ENCODE measurements at places on chromosomes 1 and 21. TPM values are rescaled to one million over a fixed set of nuclear protein-coding genes. Genes with fewer than 3 reads are reported as not detected.

DNA sequence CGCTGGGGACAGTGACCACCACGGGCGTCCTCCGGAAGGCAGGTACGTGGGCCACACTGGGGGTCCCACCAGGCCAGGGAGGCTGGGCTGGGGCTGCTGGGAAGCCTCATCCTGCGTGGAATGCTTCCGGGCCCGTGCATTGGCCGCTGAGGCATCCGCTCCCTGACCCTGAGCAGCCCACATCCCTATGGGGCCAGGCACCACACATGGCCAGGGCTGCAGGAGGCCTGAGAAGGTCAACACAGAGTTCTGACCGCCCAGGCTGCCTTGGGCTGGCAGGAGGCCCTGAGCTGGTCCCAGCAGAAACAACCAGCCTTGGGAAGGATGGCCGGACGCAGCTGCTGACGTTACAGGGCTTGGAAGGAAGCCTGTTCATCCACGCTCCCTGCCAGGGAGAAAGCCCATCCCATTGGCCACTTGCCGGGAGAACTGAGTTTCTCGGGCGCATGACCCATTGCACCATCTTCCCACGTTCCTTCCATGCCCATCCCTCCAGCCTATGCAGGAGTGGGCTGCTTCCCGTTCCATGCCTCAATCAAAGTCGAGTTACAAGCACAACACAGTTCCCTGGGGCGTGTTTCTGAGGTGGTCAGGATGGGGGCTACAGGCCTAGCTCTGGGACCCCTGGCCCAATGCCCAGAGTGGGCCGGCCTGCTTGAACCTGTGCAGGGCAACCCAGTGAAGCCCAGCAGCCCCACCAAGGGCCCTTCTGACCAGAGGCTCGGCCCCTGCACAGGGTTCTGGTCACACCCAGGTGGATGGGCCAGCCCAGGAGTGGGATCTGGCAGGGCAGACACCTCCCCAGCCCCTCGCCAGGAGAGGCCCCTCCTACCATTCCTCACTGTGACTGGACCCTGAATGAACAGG is 31.7 kb downstream of the TRIM11 start:
- peak; percentile 57 for DNase-seq
- H3K36me3 ChIP-seq, result no peaks in the 10 kb centered on the region
- H3K4me3 ChIP-seq, result no peak overlapping the region
- peaks cover 7% of the 10 kb centered on the region for H3K27me3 ChIP-seq
- peak overlapping the region; percentile 24 for H3K27ac ChIP-seq

Gene LRRC71
- 5.3 TPM for total RNA-seq

GRCh38 chr1:119631433-119632102 is 16.5 kb downstream of the ZNF697 start:
- peak overlapping the region; percentile 43 for H3K4me3 ChIP-seq
- peaks cover 60% of the 10 kb centered on the region for H3K4me1 ChIP-seq
- peak overlapping the region; percentile 76 for H3K27ac ChIP-seq
- peak; percentile 84 for DNase-seq
- H3K36me3 ChIP-seq, result no peaks in the 10 kb centered on the region
- no peaks in the 10 kb centered on the region for H3K27me3 ChIP-seq

Gene HEYL
- total RNA-seq, result 10.4 TPM

GRCh38 chr1:218804014-218804785 is 369.5 kb upstream of the LYPLAL1 start:
- H3K4me1 ChIP-seq, result no peaks in the 10 kb centered on the region
- no peak for DNase-seq
- H3K36me3 ChIP-seq, result no peaks in the 10 kb centered on the region
- no peak overlapping the region for H3K27ac ChIP-seq
- H3K4me3 ChIP-seq, result no peak overlapping the region

DNA sequence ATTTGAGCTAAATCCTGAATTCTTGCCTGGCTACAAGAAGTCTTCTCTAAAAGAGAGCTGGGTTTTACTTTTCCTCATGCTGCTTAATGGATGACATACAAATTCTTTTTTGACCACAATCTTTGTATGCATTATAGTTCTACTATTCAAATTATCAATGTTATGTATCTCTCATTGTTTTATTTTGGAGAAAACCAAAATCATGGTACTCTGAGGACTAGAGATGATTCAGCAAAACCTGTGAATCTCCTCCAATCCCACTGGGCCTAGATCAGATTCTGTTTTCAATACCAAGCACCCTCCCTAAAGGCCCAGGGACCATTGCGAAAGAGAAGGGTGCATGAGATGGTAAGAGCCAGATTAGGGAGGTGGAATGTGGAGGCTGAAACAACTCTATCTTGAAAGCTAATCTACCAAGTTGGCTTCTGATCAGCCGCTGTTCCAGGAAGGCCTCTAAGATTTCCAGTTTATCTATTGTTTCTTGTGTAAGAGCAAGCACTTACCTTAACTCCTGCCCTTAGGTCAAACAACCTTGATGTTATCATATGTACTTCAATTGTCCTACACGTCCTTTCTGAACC is 547.2 kb downstream of the PLPP3 start:
- no peak overlapping the region for H3K27ac ChIP-seq
- no peaks in the 10 kb centered on the region for H3K36me3 ChIP-seq
- no peaks in the 10 kb centered on the region for H3K4me1 ChIP-seq
- H3K27me3 ChIP-seq, result no peaks in the 10 kb centered on the region

Gene FBXO2
- total RNA-seq, result 13.4 TPM

DNA sequence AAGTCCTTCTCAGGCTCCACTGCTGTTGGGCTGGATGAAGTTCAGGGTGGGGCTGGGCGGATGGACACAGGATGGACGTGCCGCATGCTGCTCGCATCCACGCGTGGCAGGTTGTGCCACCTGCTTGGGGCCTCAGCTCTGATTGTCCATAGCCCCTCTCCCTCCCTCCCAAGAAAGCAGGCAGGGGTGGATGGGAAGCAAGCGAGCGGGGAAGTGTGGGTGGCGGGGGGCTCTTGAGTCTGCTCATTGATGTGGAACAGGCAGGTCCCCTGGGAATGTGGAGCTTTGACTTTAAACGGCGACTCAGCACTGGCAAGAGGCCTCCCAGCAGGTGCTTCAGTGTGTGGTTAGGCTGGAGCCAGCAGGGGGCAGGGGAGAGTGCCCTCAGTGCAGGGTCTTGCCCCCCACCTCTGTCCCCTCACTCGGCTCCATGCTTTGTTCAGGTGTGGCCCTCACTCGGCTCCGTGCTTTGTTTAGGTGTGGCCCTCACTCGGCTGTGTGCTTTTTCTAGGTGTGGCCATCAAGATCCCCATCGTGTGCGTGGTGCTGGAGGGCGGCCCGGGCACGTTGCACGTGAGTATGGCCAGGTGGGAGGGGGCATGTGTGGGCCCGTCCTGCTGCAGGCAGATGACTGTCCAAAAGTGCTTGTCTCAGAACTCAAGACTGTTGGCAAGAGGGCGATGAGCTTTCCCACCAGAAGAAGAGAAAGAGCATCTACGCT is 23.9 kb downstream of the TRPM2 start:
- no peak for DNase-seq
- H3K27ac ChIP-seq, result no peak overlapping the region
- H3K27me3 ChIP-seq, result peaks cover 4% of the 10 kb centered on the region
- no peaks in the 10 kb centered on the region for H3K36me3 ChIP-seq

- DNase-seq, result no peak
- H3K36me3 ChIP-seq, result peaks cover 95% of the 10 kb centered on the region
- H3K27ac ChIP-seq, result no peak overlapping the region
- peaks cover 15% of the 10 kb centered on the region for H3K4me1 ChIP-seq
- H3K4me3 ChIP-seq, result no peak overlapping the region
Measured at GRCh38 chr1:6545276-6546112, 8.8 kb downstream of the NOL9 start.

GRCh38 chr1:201396861-201397464 is 2.2 kb downstream of the LAD1 start:
- H3K27me3 ChIP-seq, result peaks cover 21% of the 10 kb centered on the region
- H3K4me3 ChIP-seq, result peak overlapping the region; percentile 8
- no peak overlapping the region for H3K27ac ChIP-seq
- no peaks in the 10 kb centered on the region for H3K36me3 ChIP-seq

Gene KCNT2
- total RNA-seq, result 3.7 TPM

GRCh38 chr1:32709075-32709474 is 6.5 kb upstream of the SYNC start:
- H3K4me3 ChIP-seq, result no peak overlapping the region
- DNase-seq, result no peak
- H3K4me1 ChIP-seq, result peaks cover 14% of the 10 kb centered on the region
- H3K36me3 ChIP-seq, result no peaks in the 10 kb centered on the region

- H3K4me1 ChIP-seq, result no peaks in the 10 kb centered on the region
- DNase-seq, result no peak
Measured at GRCh38 chr1:5297180-5297885, 642.9 kb downstream of the AJAP1 start.

GRCh38 chr1:214459895-214460294 is 91.5 kb downstream of the PTPN14 start:
- DNase-seq, result no peak
- peaks cover 6% of the 10 kb centered on the region for H3K4me1 ChIP-seq
- H3K27me3 ChIP-seq, result no peaks in the 10 kb centered on the region
- no peak overlapping the region for H3K27ac ChIP-seq
- no peaks in the 10 kb centered on the region for H3K36me3 ChIP-seq

- H3K27ac ChIP-seq, result no peak overlapping the region
- no peaks in the 10 kb centered on the region for H3K36me3 ChIP-seq
- H3K4me1 ChIP-seq, result no peaks in the 10 kb centered on the region
- no peaks in the 10 kb centered on the region for H3K27me3 ChIP-seq
Measured at GRCh38 chr1:244755673-244756072, 79.8 kb upstream of the COX20 start.

Gene CA6
- total RNA-seq, result not detected

GRCh38 chr1:90993245-90993644 is 28.6 kb downstream of the ZNF644 start:
- no peak overlapping the region for H3K27ac ChIP-seq
- peaks cover 3% of the 10 kb centered on the region for H3K36me3 ChIP-seq

GRCh38 chr21:14763695-14764064 is 217.6 kb upstream of the SAMSN1 start:
- no peaks in the 10 kb centered on the region for H3K4me1 ChIP-seq
- no peak overlapping the region for H3K4me3 ChIP-seq
- DNase-seq, result no peak
- H3K27me3 ChIP-seq, result no peaks in the 10 kb centered on the region
- H3K36me3 ChIP-seq, result no peaks in the 10 kb centered on the region

Gene HES3
- not detected for total RNA-seq

- no peak overlapping the region for H3K4me3 ChIP-seq
- H3K36me3 ChIP-seq, result no peaks in the 10 kb centered on the region
- H3K4me1 ChIP-seq, result peaks cover 8% of the 10 kb centered on the region
- DNase-seq, result no peak
- no peaks in the 10 kb centered on the region for H3K27me3 ChIP-seq
- H3K27ac ChIP-seq, result no peak overlapping the region
Measured at GRCh38 chr21:40053007-40053406, 185.8 kb downstream of the PCP4 start.

Gene UBE2Q1
- 79.5 TPM for total RNA-seq

Gene RNF11
- total RNA-seq, result 83.6 TPM

- no peaks in the 10 kb centered on the region for H3K27me3 ChIP-seq
- H3K27ac ChIP-seq, result no peak overlapping the region
- no peaks in the 10 kb centered on the region for H3K36me3 ChIP-seq
- H3K4me1 ChIP-seq, result no peaks in the 10 kb centered on the region
- no peak overlapping the region for H3K4me3 ChIP-seq
Measured at GRCh38 chr1:42046761-42047507, 106.3 kb upstream of the GUCA2B start.

- no peak overlapping the region for H3K4me3 ChIP-seq
- no peak for DNase-seq
- peaks cover 16% of the 10 kb centered on the region for H3K27me3 ChIP-seq
- peaks cover 10% of the 10 kb centered on the region for H3K4me1 ChIP-seq
- no peak overlapping the region for H3K27ac ChIP-seq
Measured at GRCh38 chr1:1121611-1122077, 5.8 kb upstream of the C1orf159 start.

DNA sequence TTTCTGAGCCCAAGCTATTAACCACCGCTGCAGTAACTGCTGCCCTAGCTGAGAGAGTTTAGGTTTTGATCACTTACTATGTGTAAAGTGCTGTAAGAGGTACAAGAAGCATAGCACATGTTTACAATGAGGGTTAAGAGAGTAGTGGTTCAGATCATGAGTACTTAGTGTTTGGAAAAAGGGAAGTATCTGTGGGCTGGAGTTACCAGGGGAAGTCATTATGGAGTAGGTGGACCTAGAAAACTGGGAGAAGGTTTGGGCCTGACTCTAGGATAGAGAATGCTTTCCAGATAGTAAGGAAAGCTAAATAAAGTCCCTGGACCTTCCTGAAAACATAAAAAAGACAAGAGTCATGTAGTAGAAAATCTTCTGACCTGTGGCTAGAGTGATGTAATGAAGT is 149.6 kb upstream of the PLXNA2 start:
- no peak overlapping the region for H3K27ac ChIP-seq
- H3K4me3 ChIP-seq, result no peak overlapping the region
- H3K27me3 ChIP-seq, result no peaks in the 10 kb centered on the region
- no peaks in the 10 kb centered on the region for H3K4me1 ChIP-seq
- H3K36me3 ChIP-seq, result no peaks in the 10 kb centered on the region
- no peak for DNase-seq

Gene CTTNBP2NL
- 56.3 TPM for total RNA-seq

GRCh38 chr1:185520188-185520920 is 203.3 kb upstream of the IVNS1ABP start:
- no peaks in the 10 kb centered on the region for H3K27me3 ChIP-seq
- no peak overlapping the region for H3K27ac ChIP-seq
- DNase-seq, result no peak
- H3K36me3 ChIP-seq, result no peaks in the 10 kb centered on the region
- no peaks in the 10 kb centered on the region for H3K4me1 ChIP-seq

Gene MIXL1
- 0.38 TPM for total RNA-seq

GRCh38 chr1:156055281-156056048 is 883 bp downstream of the LAMTOR2 start:
- H3K4me3 ChIP-seq, result peak overlapping the region; percentile 91
- peaks cover 22% of the 10 kb centered on the region for H3K4me1 ChIP-seq
- peaks cover 20% of the 10 kb centered on the region for H3K36me3 ChIP-seq
- DNase-seq, result no peak

DNA sequence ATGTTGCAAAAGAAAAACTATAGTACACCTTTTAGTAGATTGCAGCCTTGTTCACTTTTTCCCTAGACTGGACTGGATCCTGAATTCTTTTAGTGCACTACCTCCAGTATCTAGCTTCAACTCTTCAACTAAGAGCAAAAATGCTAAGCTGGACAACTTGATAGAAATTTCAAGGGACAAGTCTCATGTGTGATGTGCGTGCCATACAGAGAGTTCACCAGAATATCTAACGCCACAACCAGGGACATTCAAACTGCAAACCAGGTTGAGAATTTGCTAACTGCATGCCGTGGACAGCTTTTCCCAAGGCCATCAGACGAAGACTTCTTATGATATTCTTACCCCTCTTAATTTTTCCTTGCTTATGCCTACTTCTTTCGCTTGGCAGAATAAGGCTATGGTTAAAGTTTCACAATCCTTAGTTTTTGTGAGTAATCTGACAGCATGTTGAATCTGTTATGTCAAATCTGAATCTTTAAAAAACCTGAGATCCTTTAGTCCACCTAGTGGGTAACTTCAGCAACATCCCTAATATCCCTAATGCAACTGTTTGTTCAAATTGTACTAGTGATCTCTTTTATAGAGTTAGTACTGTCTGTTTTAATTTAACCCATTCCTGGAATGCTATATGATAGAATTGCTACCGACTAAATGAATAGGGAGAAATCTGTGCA is 66.4 kb downstream of the DDAH1 start:
- no peaks in the 10 kb centered on the region for H3K4me1 ChIP-seq
- no peak overlapping the region for H3K4me3 ChIP-seq
- no peak for DNase-seq
- H3K27ac ChIP-seq, result no peak overlapping the region
- no peaks in the 10 kb centered on the region for H3K27me3 ChIP-seq
- H3K36me3 ChIP-seq, result no peaks in the 10 kb centered on the region

Gene LMX1A
- 0.21 TPM for total RNA-seq

Gene USP21
- total RNA-seq, result 32.2 TPM

GRCh38 chr21:37700641-37701202 is 215.5 kb downstream of the KCNJ6 start:
- no peaks in the 10 kb centered on the region for H3K4me1 ChIP-seq
- no peak overlapping the region for H3K27ac ChIP-seq
- no peaks in the 10 kb centered on the region for H3K36me3 ChIP-seq
- no peaks in the 10 kb centered on the region for H3K27me3 ChIP-seq
- no peak for DNase-seq
- no peak overlapping the region for H3K4me3 ChIP-seq
